ENCODE measurements at places on chromosomes 13 and 19. TPM values are rescaled to one million over a fixed set of nuclear protein-coding genes. Genes with fewer than 3 reads are reported as not detected.

GRCh38 chr19:1674293-1674679 is 21.9 kb upstream of the TCF3 start:
- peaks cover 13% of the 10 kb centered on the region for H3K4me1 ChIP-seq
- H3K36me3 ChIP-seq, result no peaks in the 10 kb centered on the region

- H3K4me3 ChIP-seq, result no peak overlapping the region
- no peaks in the 10 kb centered on the region for H3K36me3 ChIP-seq
- DNase-seq, result no peak
- H3K27me3 ChIP-seq, result no peaks in the 10 kb centered on the region
- no peak overlapping the region for H3K27ac ChIP-seq
These were observed 857.4 kb downstream of the EFNB2 start for GRCh38 chr13:105678072-105678471.

- H3K27ac ChIP-seq, result no peak overlapping the region
- H3K4me3 ChIP-seq, result no peak overlapping the region
- peaks cover 21% of the 10 kb centered on the region for H3K27me3 ChIP-seq
- no peak for DNase-seq
- H3K4me1 ChIP-seq, result peaks cover 2% of the 10 kb centered on the region
These were observed 943 bp downstream of the EXOC3L2 start for GRCh38 chr19:45244133-45244794.

Gene SULT2A1
- not detected for total RNA-seq

Gene SLITRK6
- not detected for total RNA-seq

DNA sequence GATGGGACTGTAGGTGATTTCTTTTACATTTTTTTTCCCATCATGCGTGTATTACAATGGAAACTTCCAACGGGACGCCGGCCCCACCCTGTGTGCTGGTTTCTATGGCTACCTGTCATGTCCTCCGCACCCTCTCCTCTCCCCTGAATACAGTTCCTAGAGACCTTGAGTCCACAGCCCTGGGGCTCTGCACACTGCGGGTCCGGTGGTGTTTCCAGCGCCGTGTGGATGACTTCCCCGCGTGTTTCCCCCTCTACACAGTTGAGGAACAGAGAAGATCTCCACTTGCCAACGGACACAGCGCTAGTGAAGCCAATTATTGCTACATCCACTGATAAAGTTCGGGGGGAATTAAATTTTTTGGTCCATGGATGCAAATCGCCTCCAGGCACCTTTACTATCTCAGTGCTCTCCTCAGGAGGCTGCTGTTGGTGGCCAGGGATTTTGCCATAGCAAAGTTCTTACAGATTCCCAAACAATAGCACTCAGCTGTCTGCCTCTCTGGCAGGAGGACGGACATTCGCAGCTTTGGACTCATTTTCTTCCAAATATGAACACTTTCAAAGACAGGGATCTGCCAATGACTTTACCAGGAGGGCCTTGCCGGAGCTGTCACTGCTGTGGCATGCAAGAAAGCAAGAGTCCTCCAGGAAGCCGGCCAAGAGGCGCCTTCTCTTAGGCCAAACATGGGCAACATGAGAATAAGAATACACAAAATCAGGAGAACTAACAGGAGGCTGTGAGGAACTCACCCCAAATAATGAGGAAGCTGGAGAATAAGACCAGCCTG is 39.3 kb upstream of the GAS6 start:
- no peak overlapping the region for H3K4me3 ChIP-seq
- no peak for DNase-seq
- H3K27me3 ChIP-seq, result peaks cover 10% of the 10 kb centered on the region
- H3K4me1 ChIP-seq, result peaks cover 4% of the 10 kb centered on the region
- H3K36me3 ChIP-seq, result no peaks in the 10 kb centered on the region

Gene RDH8
- not detected for total RNA-seq

Gene DAND5
- not detected for total RNA-seq

Gene NLRP4
- not detected for total RNA-seq

GRCh38 chr13:105598529-105598928 is 936.9 kb downstream of the EFNB2 start:
- no peak overlapping the region for H3K4me3 ChIP-seq
- no peaks in the 10 kb centered on the region for H3K36me3 ChIP-seq
- no peaks in the 10 kb centered on the region for H3K27me3 ChIP-seq
- H3K4me1 ChIP-seq, result no peaks in the 10 kb centered on the region

Gene SIGLEC8
- not detected for total RNA-seq

Gene GNG8
- total RNA-seq, result not detected

Gene SIGLEC9
- total RNA-seq, result 2.4 TPM

- DNase-seq, result no peak
- peaks cover 16% of the 10 kb centered on the region for H3K27me3 ChIP-seq
- no peak overlapping the region for H3K27ac ChIP-seq
- H3K36me3 ChIP-seq, result no peaks in the 10 kb centered on the region
These were observed 275.9 kb downstream of the ZNF536 start for GRCh38 chr19:30647891-30648720.

GRCh38 chr13:25165663-25166062 is 6.4 kb downstream of the AMER2 start:
- H3K36me3 ChIP-seq, result no peaks in the 10 kb centered on the region
- H3K4me1 ChIP-seq, result peaks cover 1% of the 10 kb centered on the region

DNA sequence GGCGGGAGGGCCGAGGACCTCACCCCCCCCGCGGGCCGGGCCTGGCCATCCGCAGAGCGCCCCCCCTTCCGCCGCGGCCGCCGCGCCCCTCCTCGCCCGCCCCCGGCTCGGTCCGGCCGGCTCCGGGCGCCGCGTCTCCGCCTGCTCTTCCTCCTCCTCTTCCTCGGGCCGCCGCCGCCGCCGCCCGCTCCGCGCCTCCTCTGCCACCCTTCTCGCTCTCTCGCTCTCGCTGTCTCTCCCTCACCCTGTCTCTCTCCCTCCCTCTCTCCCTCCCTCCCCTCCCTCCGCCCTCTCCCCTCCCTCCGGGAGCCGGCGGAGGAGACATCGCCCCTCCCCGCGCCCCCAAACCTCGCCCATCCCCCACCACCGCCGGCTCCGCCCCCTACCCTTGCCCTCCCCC is at the start of gene SHANK1:
SHANK1 (minus strand) TSS at position 237 of the 400 bp plus-strand sequence. CDS start 2,883 bp downstream, outside the sequence.
- H3K4me1 ChIP-seq, result peaks cover 63% of the 10 kb centered on the region
- peak; percentile 31 for DNase-seq
- H3K27me3 ChIP-seq, result peaks cover 16% of the 10 kb centered on the region
- H3K4me3 ChIP-seq, result peak within 1 kb of the TSS; percentile 71
- no peaks in the 10 kb centered on the region for H3K36me3 ChIP-seq
- H3K27ac ChIP-seq, result peak within 1 kb of the TSS; percentile 79

Gene ATP12A
- not detected for total RNA-seq

Gene LYPD5
- total RNA-seq, result 0.69 TPM

- DNase-seq, result peak; percentile 94
- H3K27ac ChIP-seq, result no peak overlapping the region
- no peaks in the 10 kb centered on the region for H3K27me3 ChIP-seq
These were observed 149.1 kb downstream of the KLF12 start for GRCh38 chr13:73984949-73985691.

Gene ZNF175
- 17.0 TPM for total RNA-seq

- H3K4me3 ChIP-seq, result no peak overlapping the region
- H3K27ac ChIP-seq, result no peak overlapping the region
- no peaks in the 10 kb centered on the region for H3K4me1 ChIP-seq
- H3K36me3 ChIP-seq, result peaks cover 13% of the 10 kb centered on the region
- no peak for DNase-seq
These were observed 46.7 kb upstream of the ZNF835 start for GRCh38 chr19:56718231-56718630.

- H3K27me3 ChIP-seq, result no peaks in the 10 kb centered on the region
- H3K4me1 ChIP-seq, result peaks cover 34% of the 10 kb centered on the region
- no peaks in the 10 kb centered on the region for H3K36me3 ChIP-seq
- H3K4me3 ChIP-seq, result peak overlapping the region; percentile 90
- H3K27ac ChIP-seq, result peak overlapping the region; percentile 96
These were observed 450 bp downstream of the SELENOW start for GRCh38 chr19:47778954-47779351.

Gene SLC5A5
- 2.4 TPM for total RNA-seq

Gene ZNF235
- 16.6 TPM for total RNA-seq

DNA sequence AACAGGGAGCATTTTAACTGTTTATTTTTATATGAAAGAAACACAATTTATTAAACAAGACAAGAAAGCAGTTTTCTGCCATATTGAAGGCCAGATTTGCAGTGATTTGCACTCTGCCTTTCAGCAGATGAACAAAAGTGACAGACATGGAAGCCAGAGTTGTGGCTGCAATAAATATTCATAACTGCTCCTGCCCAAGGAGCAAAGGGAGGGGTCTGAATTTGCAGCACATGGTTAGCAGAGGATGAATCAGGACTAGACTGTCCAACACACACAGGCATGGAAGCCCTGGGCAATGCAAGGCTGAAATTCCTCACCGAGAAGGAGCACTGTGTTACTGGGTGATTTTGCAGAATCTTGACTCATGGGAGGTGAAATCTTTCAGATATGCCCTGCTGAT is 418.2 kb downstream of the DCT start:
- no peaks in the 10 kb centered on the region for H3K36me3 ChIP-seq
- no peaks in the 10 kb centered on the region for H3K4me1 ChIP-seq
- H3K27ac ChIP-seq, result no peak overlapping the region
- no peak for DNase-seq

DNA sequence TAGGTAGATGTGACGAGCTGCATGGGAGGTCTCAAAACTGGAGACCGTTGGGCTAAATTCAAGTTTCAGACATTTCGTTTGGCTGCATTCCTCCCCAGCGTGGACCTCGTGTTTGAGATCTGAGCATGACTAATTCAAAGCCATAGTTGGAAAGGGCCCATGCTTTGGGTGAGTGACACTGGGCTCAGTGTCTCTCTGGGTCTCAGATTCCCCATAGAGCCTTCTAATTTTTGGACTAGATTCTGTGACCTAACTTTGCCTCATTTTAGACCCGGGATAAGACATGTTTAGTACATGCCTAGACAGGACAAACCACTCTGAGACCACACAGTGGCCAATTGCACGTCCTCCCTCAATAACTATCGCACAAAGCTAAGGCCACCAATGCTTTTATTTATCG is 16.6 kb downstream of the CKM start:
- no peak overlapping the region for H3K27ac ChIP-seq
- no peaks in the 10 kb centered on the region for H3K27me3 ChIP-seq
- DNase-seq, result no peak
- H3K36me3 ChIP-seq, result peaks cover 8% of the 10 kb centered on the region

All from naive thymus-derived CD8-positive, alpha-beta T cell (primary cell).